Fibroblast of pulmonary artery (primary cell): ENCODE measurements at places on chromosomes 4 and X.

GRCh38 chrX:129741880-129742758, 3.3 kb downstream of the XPNPEP2 start:
- no peak for DNase-seq

- no peak for DNase-seq
Measured at GRCh38 chr4:38278255-38278654, 318.1 kb downstream of the PTTG2 start.

- DNase-seq = no peak
Measured at GRCh38 chr4:52968241-52968640, 106.1 kb downstream of the RASL11B start.

DNA sequence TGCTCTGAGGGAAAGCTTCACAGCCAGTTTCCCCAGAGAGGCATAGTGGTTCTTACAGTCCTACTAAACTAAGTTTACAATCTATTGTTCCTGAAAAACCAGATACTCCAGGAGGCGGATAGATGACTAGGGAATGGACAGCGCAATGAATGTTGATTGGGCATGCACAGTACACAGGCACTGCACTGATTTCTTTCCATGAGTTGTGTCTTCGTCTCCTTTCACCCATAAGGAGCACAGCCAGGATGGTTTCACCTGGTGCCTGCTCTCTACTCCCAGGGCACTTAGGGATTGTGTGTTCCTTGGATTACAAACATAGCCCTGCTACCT, 144.9 kb downstream of the PALLD start:
- no peak for DNase-seq

DNA sequence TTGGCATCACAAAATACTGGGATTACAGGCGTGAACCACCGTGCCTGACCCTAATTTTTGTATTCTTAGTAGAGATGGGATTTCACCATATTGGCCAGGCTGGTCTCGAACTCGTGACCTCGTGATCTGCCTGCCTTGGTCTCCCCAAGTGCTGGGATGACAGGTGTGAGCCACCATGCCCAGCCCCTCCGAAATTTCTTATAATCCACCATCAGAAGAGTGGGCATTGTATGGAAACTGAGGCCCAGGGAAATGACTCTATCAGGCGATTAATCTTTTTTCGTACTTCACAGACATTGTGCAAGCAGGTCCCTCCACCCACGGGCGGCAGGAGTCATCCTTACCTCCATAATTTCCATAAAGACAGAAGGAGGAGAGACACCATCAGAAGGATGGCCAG, 16.0 kb downstream of the CRLF2 start:
- DNase-seq = no peak

- no peak for DNase-seq
Measured at GRCh38 chr4:166064721-166065120, 191.7 kb downstream of the TLL1 start.

- no peak for DNase-seq
Measured at GRCh38 chr4:109295081-109295480, 7.4 kb downstream of the COL25A1 start.

GRCh38 chrX:72078411-72078810, 53.3 kb downstream of the RTL5 start:
- DNase-seq = no peak

- DNase-seq = no peak
Measured at GRCh38 chr4:59598330-59598618, 1601.9 kb upstream of the ADGRL3 start.

- DNase-seq = no peak
Measured at GRCh38 chr4:167111622-167112021, 122.7 kb downstream of the SPOCK3 start.

DNA sequence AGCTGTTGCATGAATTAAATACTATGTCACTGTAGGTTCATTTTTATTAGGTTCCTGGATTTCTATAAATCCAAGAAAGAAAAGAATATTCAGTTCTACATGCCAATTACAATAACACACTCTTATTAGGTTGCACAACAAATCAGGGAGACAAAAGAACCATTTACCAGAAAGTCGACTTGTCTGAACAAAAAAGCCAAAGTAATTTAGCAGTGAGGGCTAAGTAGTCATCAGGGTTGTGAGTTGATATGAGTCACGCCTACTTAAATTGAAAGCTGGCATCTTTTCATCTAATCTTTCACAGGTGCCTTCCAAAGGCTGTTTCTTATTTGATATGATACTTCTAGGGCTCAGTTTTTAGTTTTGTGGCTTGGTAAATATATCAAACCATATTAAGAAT, 25.4 kb upstream of the GNRHR start:
- DNase-seq = no peak

- DNase-seq = no peak
Measured at GRCh38 chr4:136690360-136690759, 841.9 kb downstream of the PCDH18 start.

GRCh38 chr4:184890499-184890898, 64.7 kb upstream of the ACSL1 start:
- no peak for DNase-seq

DNA sequence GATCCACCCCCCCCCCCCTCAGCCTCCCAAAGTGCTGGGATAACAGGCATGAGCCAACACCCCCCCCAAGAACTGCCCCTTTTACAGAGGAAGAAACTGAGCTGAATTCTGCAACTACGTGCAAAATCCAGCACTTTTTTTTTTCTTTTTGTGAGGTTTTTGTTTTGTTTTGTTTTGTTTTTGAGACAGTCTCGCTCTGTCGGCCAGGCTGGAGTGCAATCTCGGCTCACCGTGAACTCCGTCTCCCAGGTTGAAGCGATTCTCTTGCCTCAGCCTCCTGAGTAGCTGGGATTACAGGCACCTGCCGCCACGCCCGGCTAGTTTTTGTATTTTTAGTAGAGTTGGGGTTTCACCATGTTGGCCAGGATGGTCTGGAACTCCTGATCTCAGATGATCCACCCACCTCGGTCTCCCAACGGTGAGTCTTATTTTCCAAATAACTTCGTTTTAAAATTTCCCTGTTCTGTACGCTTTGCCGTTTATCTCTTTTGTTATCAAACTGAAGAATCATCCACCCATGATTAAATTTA, 4.9 kb downstream of the CRLF2 start:
- DNase-seq = no peak

DNA sequence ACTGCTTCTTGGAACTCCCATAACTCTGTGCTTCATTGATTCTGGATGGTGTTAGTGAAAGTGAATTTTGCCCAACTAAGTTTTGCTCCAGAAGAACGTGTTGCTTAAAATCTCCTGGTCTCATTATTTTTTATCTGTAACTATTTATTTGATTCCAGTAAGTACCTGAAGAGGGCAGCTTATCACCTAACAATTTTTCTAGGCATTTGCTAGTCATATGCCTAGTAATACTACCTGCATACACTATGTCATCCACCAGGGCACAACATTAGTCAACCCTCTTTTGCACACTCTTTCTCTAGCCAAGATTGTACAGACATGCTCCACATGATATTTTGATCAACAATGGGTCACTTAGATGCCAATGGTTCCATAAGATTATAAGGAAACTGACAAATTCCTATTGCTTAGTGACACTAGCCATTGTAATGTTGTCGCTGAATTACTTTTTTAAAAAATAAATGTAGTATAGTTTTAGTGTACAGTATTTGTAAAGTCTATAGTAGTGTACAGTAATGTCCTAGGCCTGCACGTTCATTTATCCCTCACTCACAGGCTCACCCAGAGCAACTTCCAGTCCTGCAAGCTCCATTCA, 499.9 kb upstream of the AADAT start:
- peak; percentile 22 for DNase-seq

GRCh38 chrX:30283456-30284200, 25.6 kb downstream of the NR0B1 start:
- peak; percentile 89 for DNase-seq

- no peak for DNase-seq
Measured at GRCh38 chrX:130418066-130418465, 16.3 kb downstream of the RBMX2 start.

GRCh38 chr4:112379306-112379705, 82.1 kb downstream of the ALPK1 start:
- no peak for DNase-seq

GRCh38 chr4:158821228-158821971, 52.6 kb downstream of the FNIP2 start:
- DNase-seq = no peak

DNA sequence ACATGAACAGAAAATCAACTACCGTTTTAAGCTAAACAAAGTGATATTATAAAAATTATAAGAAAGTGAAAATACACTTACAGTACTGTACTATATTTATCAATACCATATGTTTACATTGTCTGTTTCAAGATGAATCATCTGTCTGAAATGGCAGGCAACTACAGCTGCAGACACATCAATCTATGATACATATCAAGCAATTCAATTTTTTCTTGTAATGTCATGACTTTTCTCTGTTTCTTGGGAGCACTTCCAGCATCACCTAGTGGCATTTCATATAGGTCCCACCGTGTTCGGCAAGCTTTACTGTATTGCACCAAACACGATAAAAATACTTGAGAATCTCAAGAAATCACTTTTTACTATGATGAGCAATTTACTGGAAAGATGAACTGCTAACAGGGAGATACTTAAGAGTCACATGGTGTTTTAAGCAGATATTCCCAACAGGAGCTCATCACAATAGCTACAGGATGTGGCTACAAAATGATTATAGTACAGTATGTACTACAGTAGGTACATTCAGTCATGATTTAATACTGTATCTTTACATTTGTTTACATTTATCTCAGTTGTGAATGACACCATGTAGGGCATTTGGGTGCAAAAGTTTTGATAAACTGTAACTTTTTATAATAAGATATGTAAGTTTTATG, 207.4 kb downstream of the ADAM29 start:
- no peak for DNase-seq

DNA sequence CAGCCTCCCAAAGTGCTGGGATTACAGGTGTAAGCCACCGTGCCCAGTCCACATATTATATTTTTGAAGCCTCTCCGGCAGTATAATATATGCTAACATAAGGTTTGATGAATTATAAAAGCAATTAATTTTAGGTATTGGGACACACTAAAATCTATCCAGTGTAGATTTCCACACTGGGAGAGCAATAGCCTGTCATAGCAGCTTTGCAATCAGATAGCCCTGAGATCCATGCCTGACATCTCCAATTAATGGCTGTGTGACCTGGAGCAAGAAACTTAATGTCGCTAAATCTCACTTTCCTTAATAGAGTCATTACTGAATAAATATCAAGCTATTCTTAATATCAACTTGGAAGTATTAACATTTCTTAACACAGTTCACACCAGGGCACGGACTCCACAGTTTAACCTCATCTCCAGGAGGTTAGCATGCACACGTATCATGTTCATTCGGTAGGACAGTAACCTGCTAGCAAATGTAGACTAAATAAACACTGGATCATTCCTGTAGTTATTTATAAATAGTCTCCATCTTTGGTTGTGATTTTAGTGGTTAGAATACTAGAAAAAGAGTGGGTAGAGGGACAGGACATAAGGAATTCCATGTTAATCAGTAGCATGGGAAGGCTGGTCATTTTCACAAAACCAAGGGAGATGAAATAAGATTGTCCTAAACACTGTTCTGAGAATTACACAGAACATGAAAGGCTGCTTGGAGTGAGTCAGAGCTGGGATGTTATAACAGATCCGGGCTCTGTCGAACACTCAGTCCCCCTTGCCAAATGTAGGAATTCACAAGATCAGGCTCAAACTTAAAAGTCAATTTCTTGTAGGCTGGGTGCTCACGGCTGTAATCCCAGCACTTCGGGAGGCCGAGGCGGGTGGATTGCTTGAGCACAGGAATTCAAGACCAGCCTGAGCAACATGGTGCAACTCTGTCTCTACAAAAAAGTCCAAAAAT, 254.7 kb downstream of the PALLD start:
- peak; percentile 46 for DNase-seq

DNA sequence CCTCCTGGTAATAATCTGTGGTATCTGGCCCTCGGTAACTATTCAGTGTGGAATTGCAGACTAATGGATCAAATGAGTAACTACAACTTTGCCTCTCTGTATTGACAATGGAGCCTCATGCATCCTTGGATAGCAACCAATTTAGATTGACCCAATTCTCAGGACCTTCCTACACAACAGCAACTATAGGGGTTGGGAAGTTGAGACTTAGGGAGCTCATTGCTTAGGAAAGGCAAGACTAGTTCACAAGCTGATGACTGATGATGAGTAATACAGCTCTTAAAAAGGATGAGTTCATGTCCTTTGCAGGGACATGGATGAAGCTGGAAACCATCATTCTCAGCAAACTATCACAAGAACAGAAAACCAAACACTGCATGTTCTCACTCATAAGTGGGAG, 47.5 kb upstream of the KLHL13 start:
- DNase-seq = no peak

- DNase-seq = no peak
Measured at GRCh38 chr4:138103597-138104283, 138.4 kb downstream of the SLC7A11 start.

- peak; percentile 56 for DNase-seq
Measured at GRCh38 chr4:98603683-98604521, 54.5 kb downstream of the TSPAN5 start.

DNA sequence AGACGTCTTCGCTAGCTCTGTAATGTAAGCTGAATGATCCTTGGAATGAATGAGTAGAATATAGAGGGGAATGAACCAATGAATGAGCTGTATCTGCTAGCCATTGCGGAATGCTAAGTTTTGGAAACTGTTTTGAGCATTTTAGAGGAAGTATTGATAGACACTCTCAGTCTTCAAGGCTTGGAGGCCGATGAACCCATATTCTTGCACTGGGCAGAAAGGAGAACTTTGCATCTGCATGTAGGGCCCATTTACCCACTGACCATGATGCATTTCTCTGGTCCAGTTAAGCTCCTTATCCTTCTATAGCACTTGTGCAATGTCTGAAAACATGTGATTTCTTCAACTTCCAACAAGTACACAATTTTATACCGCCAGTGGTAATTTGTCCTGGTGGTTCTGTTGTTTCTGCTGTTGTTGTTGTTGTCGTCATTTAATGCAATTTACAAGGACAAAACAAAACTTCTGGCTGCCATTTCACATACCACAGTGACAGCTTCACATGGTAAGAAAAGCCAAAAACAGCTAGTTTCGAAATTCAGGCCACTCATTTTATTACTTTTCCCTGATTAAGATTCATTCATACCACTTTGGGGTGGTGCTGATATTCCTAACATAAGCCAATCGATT, 85.0 kb upstream of the MTM1 start:
- DNase-seq = no peak

GRCh38 chr4:101921370-101921769, 130.8 kb downstream of the BANK1 start:
- no peak for DNase-seq

DNA sequence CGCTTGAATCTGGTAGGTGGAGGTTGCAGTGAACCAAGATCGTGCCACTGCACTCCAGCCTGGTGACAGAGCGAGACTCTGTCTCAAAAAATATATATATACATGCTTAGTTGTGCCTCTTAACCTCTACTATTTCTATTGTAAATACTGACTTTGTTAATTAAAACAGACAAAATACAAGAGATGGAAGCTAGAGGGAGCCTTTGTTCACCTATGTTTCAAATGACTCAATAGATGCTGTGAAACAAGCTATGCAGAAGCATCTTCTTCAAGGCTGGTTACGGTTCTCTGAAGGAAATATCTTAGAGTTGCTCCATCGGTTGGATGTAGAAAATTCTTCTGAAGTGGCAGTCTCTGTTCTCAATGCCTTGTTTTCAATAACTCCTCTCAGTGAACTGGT, 6.2 kb downstream of the NCAPG start:
- peak; percentile 89 for DNase-seq
